ENCODE measurements at places on chromosomes 7 and 10.

DNA sequence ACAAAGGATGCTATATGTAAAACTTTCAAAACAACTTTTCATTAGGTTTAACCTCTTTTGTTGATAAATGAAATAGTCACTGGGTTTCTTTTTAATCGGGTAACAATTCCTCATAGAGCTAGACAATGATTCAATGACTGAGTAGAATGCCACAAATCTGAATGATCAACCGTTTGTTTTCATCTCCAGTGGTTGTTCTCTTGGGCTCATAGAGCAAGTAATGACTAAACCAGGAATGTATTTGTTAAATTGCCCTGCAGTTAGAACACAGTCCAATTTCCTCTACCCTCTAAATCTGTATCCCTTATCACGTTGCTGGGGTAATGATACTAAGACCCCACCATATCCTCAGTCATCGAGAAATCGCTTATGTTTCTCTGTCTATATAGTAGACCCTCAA, 40.0 kb downstream of the CNNM1 start:
- no peak for DNase-seq

- DNase-seq, result no peak
Measured at GRCh38 chr7:70043015-70043538, 444.8 kb downstream of the AUTS2 start.

GRCh38 chr10:91424016-91424415, 13.9 kb downstream of the HECTD2 start:
- DNase-seq, result no peak

- DNase-seq, result no peak
Measured at GRCh38 chr10:116163333-116164131, 109.5 kb downstream of the GFRA1 start.

DNA sequence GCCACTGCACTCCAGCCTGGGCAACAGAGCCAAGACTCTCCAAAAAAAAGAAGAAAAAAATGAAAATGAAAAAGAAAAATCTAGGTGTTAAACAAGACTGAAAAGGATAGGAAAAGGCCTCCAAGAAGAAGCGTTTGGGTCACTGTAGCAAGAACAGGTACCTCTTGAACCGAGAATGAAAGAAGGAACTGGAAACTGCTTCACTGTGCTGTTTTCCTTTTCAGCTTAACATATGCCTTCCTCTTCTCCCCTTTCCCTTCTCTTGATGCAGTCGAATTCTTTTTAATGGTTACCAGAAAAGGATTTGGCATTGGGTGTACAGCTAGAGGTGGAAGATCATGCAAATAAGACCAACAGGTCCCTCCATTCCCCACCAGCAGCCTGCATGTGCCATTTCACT, 28.1 kb downstream of the LRRC4 start:
- DNase-seq, result no peak

DNA sequence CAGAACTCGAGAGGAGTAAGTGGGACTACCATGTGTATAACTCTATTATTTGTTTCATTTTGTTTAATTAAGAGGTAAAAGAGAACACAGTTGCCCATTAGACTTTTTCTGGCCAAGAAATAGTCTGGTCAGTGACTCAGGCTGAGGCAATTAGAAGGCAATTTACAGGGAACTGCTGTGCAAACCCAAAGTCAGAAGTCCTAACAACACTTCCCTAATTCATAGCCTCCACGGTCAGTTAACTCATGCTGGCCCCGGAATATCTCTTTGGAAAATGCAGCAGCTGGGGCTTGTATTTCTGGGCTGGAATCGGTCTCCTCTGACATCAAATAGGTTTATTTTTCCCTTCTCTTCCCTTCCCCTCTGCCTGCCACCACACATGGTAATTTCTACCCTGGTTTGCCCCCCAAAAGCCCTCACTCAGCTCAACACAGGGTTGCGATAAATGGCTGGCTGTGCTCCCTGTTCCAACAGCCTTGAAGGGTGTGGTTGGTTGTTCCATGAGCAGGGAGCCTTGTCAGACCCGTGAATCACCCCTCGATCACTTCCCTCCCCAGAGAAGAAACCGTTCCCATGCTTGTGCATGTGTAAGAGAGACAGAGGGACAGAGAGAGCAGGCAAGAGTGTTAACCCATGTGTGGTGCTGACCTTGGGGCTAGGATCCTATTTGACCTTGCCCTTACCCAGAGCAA, 5.3 kb downstream of the SH3PXD2A start:
- no peak for DNase-seq

GRCh38 chr10:73888514-73888913, 14.2 kb upstream of the CAMK2G start:
- DNase-seq, result no peak

DNA sequence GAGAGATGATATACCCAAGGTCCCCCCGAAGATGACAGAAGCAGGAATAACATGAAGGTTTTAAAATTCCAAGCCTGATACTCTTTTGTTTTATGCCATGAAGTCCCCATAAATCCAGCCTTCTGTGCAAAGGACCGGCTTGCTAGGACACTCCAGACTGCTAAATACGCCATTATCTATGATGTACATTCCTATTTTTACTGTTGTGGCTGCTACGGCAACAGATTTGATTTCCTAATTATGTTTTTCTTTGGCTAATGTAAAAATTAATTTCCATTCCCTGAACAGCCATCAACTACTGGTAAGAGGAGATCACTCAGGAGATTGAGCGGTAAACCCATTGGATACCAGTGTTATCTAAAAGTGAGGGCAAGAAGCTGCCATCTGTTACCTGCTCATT, 1090.8 kb downstream of the TYW1 start:
- DNase-seq, result no peak

DNA sequence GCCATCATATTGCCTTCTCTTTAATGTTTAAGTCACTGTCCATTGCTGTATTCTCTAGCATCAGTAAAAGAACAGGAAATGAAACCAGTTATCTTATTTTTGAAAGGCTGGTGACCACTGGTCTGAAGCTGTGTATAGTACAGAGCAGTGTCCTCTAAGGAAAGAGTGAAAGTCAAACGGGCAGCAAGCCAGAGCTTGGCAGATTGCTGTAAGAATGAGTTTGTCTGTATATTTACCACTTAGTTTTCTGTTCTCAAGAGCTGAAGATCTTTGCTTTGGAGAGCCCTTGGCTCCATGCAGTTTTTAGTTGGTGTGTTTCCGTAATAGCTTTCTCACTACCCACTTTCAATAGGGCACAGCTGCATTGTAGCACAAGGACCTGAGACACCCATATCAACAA, 31.9 kb downstream of the PCBD1 start:
- no peak for DNase-seq

DNA sequence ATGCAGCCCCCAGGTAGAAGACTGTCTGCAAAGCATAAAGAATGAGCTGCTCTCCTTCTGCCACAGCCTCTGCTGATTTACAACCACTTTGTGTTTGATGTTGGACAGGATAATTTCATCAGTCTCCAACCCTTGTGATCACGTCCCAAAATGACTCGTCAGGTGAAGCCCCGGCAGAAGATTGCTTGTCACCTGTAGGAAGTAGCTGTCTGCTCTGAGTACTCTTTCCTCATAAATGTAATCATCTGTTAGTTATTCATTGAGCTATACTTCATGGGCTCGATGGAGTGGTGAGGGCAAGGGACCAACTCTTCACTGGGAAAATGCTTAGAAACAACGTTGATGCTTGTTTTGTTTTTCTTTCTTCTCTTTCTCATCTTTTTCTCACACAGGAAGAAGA, 290.9 kb upstream of the SP8 start:
- DNase-seq, result no peak

- no peak for DNase-seq
Measured at GRCh38 chr7:96127746-96128145, 194.2 kb downstream of the SLC25A13 start.

DNA sequence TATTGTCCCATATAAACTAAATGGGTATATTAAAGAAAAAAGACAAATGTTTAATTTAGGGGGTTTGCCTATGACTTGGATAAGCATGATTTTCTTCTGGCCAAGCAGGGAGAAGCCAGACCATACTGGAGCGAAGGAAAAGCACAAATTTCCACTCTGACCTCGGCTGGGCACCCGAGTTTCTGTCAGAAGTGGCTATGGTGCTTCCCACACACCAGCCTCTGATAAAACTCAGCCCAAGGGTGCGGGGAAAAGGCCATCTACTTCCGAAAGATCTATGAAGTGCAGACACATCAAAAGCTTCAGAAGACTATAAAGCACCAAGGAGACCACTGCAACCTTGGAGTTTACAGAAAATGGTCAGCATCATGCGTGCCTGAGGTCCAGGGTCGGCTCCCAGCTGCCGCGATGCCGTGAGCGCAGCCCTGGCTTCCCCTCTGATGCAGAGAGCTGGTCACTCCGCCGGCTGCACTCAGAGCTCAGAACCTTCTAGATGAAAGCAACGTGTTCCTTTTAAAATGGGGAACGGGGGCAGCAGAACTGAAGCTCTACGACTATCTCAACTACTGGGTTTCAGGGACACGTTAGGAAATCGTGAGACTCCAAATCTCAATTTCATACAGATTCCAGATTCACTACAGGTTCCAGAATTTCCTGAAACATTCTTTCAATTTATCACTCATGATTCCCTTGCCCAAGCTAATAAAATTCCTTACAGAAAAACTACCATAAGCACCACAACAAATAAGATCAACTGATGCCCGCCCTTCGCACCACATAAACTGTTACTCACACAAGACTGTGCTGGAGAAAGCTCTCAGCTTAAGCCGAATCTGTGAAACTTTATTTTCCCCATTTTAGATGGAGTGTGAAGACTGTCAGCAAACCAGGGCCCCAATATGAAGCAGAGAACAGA, 84.5 kb downstream of the DIP2C start:
- DNase-seq, result no peak

DNA sequence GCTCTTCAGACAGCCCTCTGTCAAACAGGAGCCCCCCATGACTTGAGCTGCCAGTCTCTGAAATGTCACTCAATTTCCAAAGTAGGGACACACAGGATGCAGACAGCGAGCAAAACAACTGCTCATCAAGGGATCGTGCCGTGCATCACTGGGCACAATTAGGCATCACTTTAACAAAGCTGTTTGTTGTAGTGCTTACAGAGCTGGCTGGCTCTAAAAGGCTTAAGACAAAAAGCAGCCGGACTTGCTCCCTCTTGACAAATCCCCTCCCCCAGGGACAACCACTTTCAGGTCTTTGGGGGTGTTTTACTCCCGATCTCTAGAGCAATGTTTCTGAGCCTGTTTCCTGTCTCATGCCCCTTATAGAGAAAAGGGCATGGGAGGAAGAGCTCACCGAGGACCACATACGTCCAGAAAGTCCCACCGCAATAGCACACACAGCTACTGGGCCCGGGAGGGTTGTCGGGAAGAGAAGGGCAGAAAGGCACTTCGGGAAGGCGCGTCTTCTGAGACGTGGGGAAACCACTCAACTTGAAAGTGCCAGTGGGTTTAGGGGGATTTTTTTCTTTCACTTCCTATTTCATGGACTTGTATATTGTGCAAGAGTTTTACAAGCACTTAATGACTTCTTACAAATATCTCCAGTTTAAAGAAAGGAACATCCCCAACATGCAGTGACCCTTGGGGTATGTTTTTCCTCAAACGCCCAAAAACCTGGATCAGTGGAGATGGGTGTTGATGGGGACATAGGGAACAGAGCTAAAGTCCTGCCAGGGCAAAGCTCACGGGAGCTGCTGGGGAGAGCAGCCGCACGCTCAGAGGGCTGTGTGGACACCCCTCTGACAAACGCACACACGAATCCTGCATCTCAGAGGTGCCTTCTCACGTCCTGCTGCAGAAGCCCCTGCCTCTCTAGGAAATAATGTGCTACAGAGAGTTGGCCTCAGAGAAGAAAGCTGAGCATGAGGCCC, 27.1 kb downstream of the LRRC20 start:
- DNase-seq, result peak; percentile 37

DNA sequence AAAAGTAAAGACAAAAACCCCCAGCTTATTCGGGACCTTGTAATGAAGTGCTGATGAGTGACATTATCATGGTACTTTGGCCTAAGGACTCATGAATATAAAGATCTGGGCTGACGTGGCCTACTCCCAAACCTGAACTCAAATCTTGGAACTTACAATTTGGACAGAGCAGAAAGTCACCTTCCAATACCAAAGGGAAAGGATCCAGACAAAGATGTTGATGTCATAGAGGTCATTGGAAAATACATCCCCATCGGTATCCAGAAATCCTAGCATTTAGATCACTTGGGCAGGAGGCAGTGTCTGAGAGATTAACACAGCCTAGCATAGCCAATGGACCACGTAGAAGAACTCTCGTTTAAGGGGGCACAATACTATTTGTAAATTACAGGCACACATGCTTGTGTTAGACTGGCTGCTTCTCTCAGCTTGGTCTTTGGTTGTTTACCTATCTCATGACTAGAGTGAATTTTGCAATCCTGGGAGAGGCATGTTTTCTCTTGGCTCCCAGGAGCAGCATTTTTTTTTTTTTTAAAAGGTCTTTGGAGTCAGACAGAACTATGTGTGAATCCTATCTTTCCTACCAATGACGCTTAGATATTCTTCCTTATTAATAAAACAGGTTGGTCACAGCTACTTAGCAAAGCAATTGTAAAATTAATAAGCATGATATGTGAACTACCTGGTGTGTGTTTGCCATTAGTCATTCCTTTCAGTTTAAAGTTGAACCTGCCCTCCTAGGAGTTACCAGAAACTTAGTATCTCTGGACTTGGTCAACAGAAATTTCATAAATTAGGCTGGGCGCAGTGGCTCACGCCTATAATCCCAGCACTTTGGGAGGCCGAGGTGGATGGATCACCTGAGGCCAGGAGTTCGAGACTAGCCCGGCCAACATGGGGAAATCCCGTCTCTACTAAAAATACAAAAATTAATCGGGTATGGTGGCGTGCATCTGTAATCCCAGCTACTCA, 27.8 kb upstream of the MRPS33 start:
- no peak for DNase-seq

- DNase-seq, result no peak
Measured at GRCh38 chr7:43645699-43646226, 62.9 kb downstream of the STK17A start.

DNA sequence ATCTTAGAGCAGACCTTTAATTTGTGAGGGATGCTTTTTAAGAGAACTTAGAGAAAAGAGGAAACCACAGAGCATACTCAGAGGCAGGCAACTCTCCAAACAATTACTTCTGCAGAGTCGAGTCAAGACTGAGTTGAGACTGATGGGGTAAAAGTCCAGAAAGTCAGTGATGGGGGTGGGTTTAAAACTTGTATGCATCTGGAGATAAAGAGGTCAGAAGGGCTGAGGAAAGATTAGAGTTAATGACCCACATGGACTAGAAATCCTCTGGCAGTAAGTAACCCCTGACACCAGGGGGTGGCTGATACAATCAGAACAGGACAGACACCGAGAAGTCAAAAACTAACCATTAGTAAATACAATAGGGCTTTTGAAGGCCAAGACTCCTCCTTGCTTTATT, 42.4 kb upstream of the SEPTIN7 start:
- DNase-seq, result peak; percentile 23

Measured in CD4-positive, alpha-beta T cell treated with Interleukin-10 for 1 hour (primary cell).